ENCODE measurements at places on chromosomes 3 and 15. TPM values are rescaled to one million over a fixed set of nuclear protein-coding genes. Genes with fewer than 3 reads are reported as not detected.
A peak's percentile ranks its signal among the peaks of the same experiment; 100 is the strongest.

GRCh38 chr15:90126596-90127435 is 24.5 kb upstream of the IDH2 start:
- no peak for DNase-seq

- DNase-seq = no peak
These were observed 658.6 kb downstream of the ZBBX start for GRCh38 chr3:166721466-166721865.

The COLQ gene
- total RNA-seq = 3.3 TPM

The ALDH1A3 gene
- 32.9 TPM for total RNA-seq

DNA sequence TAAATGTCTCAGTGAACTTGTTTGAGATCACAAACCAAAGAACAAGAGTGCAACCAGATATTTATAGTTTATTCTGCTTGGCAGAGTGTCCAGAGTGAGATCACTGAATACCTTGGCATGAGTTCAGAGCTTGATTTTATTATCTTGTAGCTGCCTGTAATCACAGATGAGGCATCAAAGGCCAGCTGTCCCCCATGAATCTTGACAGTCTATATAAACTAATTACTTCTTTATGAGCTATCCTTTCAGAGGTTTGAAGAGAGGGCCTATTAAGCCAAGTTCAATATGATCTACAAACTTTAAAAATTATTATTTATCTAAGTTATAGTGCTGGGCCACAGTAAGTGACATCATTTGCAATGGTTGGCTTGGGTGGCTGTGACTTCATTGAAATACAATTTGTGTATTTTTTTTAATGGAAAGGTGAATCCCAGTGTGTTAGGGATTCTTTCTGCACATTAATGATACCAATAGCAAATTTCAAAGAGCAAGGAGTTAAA is 251.5 kb downstream of the CLSTN2 start:
- peak; percentile 49 for DNase-seq
